Midbrain (tissue), 1 donor: ENCODE measurements at places on chromosomes 6 and 20.
A peak's percentile ranks its signal among the peaks of the same experiment; 100 is the strongest.

- no peak for DNase-seq
Observed at GRCh38 chr6:15207923-15208322, 37.9 kb upstream of the JARID2 start.

DNA sequence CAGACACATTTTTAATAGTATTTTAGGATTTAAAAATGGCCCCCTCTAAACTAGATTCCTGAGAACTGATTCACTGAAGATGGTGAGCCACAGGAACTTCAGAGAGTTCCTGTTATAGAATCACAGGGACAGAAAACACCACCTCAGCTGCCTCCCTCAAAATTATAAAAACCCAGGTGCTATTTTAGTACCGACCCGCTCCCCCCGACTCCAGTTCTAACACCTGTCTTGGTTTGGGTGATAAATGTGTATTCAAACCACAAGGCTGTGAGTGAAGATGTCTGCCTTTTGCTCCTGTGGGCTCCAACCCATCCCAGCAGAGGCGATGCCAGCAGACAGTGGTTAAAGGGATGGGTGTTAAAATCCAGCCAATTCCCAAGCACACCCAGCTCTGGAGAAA is 127.4 kb upstream of the LY86 start:
- DNase-seq: no peak

DNA sequence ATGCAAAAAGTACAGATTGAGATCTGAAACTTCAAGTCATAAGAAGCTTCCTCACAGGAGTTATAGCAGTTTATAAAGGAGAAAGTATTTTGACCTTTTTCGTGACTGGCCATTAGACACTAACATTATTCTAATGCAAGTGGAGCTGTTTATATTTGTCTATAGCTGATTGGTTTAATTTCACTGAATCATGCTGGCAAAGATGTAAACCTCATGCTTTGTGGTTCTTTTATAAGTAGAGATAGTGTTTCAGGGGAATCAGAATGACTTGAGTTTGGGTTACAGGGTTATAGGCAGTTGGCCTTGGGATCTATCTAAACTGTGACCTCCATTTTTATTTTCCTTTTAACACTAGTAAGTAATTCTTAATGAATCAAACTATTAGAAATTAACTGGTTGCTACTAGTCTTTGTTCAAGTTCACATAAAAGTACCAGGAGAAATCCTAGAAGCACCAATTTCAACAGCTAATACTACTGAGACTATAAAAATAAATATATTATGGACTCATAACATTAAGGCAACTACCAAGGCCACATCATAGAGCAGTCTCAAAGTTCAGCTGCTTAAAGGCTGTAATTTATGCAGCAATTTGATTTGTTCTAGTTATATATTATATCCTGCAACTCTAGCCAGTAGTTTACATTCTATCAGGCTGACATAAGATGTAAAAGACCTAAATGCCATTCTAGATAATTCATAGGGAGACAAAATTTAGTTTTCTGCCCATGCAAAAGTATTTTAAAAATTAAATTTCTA is 94.0 kb downstream of the RNGTT start:
- no peak for DNase-seq

DNA sequence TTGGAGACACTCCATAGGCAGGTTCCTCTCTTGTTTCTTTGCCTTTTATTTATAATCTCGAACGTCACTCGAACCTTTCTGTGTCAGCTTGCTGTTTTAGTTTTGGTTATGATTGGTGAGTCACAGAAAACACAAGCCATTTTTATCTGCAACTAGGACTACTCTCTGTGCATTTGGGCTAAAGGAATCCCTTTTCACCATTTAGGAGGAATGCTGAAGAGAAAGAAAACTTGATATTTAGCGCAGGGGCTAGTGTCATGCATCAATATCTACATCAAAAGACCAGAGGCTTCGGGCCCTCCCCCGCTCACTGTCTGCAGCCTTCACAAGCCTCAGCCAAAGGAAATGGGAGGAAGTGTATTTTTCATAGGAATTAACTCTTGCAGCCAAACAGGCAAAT is 507.8 kb upstream of the CITED2 start:
- DNase-seq: no peak

- DNase-seq: no peak
Observed at GRCh38 chr20:32241807-32242206, 34.1 kb downstream of the POFUT1 start.

GRCh38 chr6:41504466-41505121 is 41.6 kb upstream of the FOXP4 start:
- no peak for DNase-seq

- DNase-seq: no peak
Observed at GRCh38 chr6:146065690-146066089, 36.8 kb downstream of the GRM1 start.

GRCh38 chr6:36623547-36624459 is 29.6 kb downstream of the SRSF3 start:
- DNase-seq: peak; percentile 85

GRCh38 chr6:166097914-166098522 is 69.6 kb downstream of the TBXT start:
- DNase-seq: peak; percentile 44

GRCh38 chr20:50642288-50642803 is 49.0 kb downstream of the RIPOR3 start:
- DNase-seq: no peak

GRCh38 chr20:31934968-31935764 is 16.7 kb downstream of the PDRG1 start:
- DNase-seq: no peak
